ENCODE measurements at places on chromosomes 7 and 10. TPM values are rescaled to one million over a fixed set of nuclear protein-coding genes. Genes with fewer than 3 reads are reported as not detected.

Gene CPED1
- total RNA-seq: 0.86 TPM

Gene DYNC1I1
- 4.0 TPM for total RNA-seq

Gene ABCC2
- 1.1 TPM for total RNA-seq

Gene ACSL5
- 10.6 TPM for total RNA-seq

Gene SYT15
- 0.13 TPM for total RNA-seq

Gene LRRC18
- total RNA-seq: not detected

Gene GPR158
- under 0.01 TPM for total RNA-seq

Gene WEE2
- not detected for total RNA-seq

Gene AKR1C4
- total RNA-seq: not detected

Gene ZNF488
- total RNA-seq: not detected

Gene RAPGEF5
- 140 TPM for total RNA-seq

Gene OR6V1
- not detected for total RNA-seq

Gene ACSM6
- total RNA-seq: not detected

Gene TMEM26
- 0.07 TPM for total RNA-seq

Gene OR13A1
- not detected for total RNA-seq

Gene TFEC
- total RNA-seq: 29.1 TPM

Gene PPP1R17
- total RNA-seq: not detected

Gene OPN4
- total RNA-seq: not detected

Gene DKK1
- 220 TPM for total RNA-seq

Gene NEUROD6
- total RNA-seq: not detected

Gene CUBN
- total RNA-seq: 5.2 TPM

Gene ZPBP
- not detected for total RNA-seq

Gene HABP2
- not detected for total RNA-seq

Gene LIPN
- not detected for total RNA-seq

Gene PRPS1L1
- not detected for total RNA-seq

Gene GPRIN2
- not detected for total RNA-seq

Gene AKR1D1
- not detected for total RNA-seq

Gene SH2D4B
- under 0.01 TPM for total RNA-seq

Gene CCDC6
- 50.7 TPM for total RNA-seq

Gene ZNF239
- total RNA-seq: 0.66 TPM

Gene CLRN3
- total RNA-seq: not detected

Gene TMEM229A
- not detected for total RNA-seq

Gene SLC29A3
- 2.1 TPM for total RNA-seq

Gene CYP26C1
- total RNA-seq: 0.80 TPM

Gene AMZ1
- total RNA-seq: not detected

Gene NET1
- total RNA-seq: 60.5 TPM

Gene PPP3CB
- 30.5 TPM for total RNA-seq

Gene PCLO
- total RNA-seq: 0.72 TPM

Gene MKI67
- 63.0 TPM for total RNA-seq

Gene ADAM22
- 0.79 TPM for total RNA-seq

Gene VIPR2
- total RNA-seq: not detected

Gene NDUFB8
- total RNA-seq: 158 TPM

Gene LBX1
- total RNA-seq: not detected

Gene SLC25A40
- total RNA-seq: 20.5 TPM

Gene HHEX
- 78.8 TPM for total RNA-seq

Gene TEX47
- total RNA-seq: not detected

All from thoracic aorta endothelial cell (primary cell).